ENCODE measurements at places on chromosomes 6 and 20.
A peak's percentile ranks its signal among the peaks of the same experiment; 100 is the strongest.

GRCh38 chr6:37018198-37019064 is 13.0 kb downstream of the FGD2 start:
- DNase-seq = peak; percentile 69

- DNase-seq = no peak
Measured at GRCh38 chr6:33826537-33826936, 22.7 kb upstream of the MLN start.

- no peak for DNase-seq
Measured at GRCh38 chr6:7282097-7282906, 30.7 kb downstream of the SSR1 start.

DNA sequence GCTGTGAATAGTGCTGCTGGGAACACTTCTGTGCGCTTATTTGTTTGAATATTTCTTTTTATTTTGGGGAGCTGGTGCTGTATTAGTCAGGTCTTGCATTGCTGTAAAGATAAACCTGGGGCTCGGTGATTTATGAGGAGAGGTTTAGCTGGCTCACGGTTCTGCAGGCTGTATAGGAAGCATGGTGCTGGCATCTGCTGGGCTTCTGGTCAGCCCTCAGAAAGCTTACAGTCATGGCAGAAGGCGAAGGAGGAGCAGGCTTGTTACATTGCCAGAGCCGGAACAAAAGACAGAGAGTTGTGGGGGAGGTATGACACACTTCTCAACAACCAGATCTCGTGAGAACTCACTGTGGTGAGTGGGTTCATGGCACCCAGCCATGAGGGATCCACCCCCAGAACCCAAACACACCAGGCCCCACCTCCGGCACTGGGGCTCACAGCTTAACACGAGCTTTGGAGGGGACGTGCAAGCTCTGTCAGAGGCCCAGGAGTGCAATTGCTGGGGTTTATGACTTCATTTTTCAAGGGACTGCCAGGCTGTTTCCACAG is 68.8 kb upstream of the GATA5 start:
- no peak for DNase-seq

DNA sequence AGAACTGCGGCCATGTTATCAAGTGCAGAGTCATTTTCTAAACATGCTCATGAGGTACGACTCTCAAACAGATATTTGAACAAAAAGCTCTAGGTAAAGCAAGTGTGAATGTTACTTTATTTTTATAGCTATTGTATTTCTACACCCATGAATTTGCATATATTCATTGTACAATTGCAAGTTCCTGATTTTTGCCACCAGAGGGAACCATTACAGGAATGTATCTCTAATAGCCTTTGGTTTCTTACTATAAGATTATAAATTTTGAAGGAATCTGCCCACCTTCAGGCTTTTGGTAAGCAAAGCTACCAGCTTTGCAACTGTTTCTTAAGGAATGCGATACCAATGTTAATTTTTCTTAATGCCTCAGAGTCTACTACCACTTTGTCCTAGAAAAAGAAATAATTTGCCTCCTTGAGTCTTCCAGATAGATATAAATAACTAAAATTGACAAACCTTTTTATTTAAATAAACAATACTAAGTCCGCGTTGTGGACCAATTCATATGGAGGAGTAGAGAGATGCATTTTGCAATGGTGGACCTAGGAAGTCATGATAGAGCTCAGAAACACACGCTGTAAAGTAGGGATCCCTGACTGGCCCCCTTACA is 125.4 kb upstream of the SAMD5 start:
- DNase-seq = no peak

GRCh38 chr6:92376691-92377090 is 1042.7 kb downstream of the EPHA7 start:
- no peak for DNase-seq

DNA sequence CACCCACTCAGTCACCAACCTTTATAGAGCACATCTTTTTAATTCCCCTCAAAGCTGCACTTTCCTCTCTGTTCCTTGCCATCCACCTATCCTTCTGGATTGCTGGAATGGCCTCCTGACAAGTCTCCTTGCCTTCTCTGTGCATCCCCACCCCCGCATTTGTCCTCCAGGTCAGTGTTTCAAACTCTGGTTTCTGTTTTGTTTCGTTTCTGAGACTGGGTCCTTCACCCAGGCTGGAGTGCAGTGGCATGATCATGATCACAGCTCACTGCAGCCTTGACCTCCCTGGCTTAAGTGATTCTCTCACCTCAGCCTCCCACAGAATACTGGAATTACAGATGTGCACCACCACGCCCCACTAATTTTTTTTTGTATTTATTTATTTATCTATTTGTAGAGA is 96.2 kb downstream of the PLCB1 start:
- no peak for DNase-seq

- no peak for DNase-seq
Measured at GRCh38 chr20:35840421-35840820, 68.6 kb downstream of the PHF20 start.

DNA sequence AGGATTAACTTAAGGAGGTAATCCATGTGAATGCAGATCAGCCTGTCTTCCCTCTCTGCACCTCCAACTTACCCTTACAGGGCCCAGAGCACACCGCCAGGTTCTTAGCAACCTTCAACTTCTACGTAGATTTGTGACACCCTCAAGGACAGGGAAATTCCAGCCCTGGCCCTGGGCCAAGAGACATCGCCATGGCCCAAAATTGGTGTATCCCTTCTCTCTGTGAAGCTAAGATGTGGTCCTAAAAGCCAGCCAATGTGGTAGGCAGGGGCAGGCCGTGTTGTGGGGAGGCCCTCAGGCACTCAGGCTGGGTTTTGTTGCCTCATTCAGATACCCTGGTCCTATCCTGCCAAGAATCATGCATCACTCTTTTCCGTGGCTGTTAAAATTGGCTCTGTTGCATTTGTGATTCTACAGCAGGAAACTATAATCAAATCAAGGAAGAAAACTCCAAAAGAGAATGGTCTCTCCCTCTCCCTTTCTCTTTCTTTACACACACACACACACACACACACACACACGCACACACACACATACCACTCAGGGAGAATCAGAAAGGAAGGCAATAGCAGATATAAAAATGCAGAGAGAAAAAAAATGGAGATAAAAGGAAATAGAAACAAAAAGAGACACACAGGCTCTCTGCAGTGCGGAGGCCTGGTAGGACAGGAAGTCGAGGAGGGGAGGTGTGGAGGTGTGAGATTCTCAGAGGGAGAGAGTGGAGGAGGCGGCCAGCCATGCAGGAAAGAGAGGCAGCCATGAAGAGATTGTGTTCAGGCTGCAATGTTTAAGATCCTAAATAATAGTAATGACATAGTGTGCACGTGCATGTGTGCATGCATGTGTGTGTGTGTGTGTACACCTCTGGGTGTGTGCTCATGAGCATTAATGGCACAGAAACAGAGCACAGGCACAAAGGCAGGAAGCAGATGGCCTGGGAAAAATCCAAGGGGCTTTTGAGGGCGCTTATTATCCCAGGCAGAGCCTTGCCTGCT is 201.8 kb upstream of the LRFN2 start:
- DNase-seq = no peak

GRCh38 chr6:7879579-7879978 is 31.0 kb downstream of the TXNDC5 start:
- no peak for DNase-seq

DNA sequence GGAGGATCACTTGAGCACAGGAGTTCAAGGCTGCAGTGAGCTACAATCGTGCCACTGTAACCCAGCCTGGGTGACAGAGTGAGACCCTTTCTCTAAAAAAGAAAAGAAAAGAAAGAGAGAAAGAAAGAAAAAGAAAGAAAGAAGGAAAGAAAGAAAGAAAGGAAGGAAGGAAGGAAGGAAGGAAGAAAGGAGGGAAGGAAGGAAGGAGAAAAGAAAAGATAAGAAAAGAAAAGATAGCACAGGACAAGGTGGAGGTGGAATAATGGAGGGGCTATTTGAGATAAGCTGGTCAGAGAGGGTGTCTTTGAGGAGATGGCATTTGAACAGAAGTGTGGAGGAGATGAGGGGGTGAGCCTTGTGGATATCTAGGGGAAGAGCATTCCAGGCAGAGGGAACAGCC is 2.7 kb upstream of the PDRG1 start:
- no peak for DNase-seq

GRCh38 chr6:27407153-27407814 is 18.7 kb downstream of the ZNF391 start:
- DNase-seq = no peak

DNA sequence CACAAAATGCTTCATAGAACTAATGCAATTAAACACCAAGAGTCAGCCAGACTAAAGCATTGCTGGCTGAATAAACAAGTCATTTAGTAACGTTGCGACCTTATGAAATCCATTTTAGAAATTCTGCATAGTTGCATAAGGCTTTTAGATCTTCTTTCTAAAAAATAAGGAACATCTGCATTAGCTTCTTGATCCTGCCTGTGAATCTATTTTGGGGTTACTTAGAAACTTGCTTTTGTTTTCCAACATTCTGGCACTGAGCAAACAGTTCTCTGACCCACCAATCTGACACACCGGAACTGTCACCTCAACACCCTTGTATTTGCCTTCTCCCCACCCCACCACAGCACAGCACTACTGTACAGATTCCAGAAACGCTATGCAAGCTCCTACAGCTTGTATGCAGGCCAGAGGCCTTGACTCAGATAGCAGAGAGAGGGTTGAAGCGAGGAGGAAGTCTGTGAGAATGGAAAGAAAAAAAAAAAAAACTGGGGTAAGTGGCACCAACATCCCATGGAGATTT is 55.0 kb downstream of the KIF13A start:
- no peak for DNase-seq

DNA sequence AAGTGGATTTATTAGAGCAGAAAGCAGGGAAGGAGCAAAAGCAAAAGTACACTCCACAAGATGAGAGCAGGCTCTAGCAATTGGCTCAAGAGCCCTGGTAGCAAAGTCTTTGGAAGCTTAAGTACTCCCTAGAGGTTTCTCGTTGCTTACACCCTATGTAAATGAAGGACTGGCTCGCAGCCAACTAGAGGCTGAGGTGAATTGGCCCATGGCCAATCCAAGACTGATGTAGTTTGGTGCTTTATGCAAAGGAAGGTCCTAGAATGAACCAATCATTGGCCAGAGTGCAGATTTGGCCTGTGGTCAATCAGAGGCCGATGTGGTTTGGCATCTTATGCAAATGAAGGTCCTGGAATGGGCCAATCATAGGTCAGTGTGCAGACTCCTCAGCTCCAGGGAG is 191.3 kb upstream of the ARID1B start:
- no peak for DNase-seq

- no peak for DNase-seq
Measured at GRCh38 chr20:5584678-5585077, 165.5 kb upstream of the SHLD1 start.

DNA sequence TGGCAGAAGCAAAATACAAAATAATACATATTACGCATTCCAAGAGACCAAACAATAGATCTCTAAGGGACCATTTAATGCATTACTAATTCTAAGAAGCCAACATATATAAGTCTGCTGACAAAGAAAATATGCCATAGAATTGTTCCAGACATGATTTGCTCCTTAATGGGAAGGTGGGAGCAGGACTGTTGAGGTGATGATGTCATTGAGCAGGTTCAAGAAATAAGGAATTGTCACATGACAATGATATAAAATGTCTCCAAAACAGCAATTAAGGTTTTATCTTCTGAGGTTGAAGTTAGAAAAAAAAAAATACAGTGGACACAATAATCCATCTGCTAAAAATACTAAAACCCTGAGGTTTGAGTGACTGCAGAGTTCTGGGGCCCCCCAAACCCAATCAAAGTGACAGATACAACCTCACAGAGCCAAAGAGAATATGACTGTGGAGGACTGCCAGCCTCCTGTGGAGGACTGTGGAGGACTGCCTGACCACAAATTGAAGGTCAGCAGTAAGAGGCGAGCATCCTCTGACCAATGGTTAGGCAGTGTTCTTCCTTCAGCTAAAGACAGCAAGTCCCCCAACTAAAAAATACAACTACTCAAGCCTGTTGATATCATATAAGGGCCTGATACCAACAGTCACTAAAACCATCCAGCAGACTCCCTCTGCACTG is 39.0 kb downstream of the TOMM6 start:
- no peak for DNase-seq

DNA sequence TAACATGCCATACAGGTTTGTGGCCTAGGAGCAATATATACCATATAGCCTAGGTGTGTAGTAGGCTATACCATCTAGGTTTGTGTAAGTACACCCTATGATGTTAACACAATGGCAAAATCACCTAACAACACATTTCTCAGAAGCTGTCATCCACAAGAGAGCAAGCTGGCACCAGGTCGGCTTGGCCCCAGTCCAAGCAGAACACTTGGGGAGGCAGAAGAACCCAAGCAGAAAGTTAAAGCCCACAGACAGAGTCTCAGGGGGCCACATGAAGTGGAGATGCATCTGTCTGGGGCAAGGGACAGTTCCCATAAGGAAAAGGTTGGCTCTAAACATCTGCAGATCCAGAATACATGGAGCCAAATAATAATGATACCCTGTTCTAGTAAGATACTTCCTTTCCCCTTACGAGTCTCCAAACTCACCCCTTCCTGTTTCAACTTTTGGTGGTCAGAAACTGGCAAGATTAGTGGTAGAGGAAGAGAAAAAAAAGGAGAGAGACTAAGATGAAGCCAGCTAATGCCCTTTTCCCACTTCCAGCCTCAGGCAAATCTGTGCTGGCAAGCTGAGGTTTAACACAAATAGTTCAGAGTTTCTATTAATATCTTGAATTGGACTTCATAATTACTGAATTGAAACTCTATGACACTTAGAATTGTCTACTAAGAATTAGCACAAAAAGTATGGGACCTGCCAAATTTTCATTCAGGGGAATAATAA is 29.5 kb downstream of the TCF21 start:
- DNase-seq = no peak

- DNase-seq = no peak
Measured at GRCh38 chr6:155054491-155055250, 59.6 kb downstream of the TIAM2 start.

- no peak for DNase-seq
Measured at GRCh38 chr6:16909658-16910360, 148.5 kb upstream of the ATXN1 start.

GRCh38 chr6:24419526-24419925 is 16.8 kb downstream of the MRS2 start:
- DNase-seq = no peak

DNA sequence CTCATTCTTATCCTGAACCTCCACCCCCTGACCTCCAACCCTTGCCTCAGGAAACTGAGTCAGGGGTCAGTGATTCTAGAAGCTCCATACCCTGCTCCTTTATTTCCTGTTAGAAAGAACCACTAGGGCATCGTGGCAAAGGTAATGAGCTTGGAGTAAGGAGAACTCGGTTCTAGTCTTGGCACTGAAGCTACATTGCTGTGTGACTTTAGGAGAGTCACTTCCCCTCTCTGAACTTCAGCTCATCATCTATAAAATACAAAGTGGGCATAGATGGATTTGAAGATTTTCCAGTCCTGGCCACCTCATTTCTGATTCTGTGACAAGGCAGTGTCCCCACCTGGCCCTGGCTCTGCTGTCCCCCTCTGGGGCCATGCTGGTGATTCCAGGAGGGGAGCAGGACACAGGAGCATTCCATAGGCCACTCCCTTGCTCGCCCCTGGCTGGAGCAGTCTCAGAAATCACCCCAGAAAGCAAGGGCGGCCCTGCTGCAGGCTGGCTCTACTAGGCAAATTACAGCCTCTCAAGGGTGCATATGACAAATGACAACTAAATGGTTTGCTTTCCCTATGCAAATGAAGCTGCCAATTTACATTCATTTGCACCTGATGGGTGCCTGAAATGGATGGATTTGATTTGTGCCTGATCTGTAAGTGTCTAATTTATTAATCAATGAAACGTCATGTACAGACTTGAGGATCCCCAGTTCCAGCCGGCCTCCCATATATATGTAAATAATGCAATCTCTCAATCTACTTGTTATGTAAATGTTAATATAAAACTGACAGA is 62.2 kb downstream of the LRFN2 start:
- no peak for DNase-seq
